ENCODE measurements at places on chromosomes 4 and X.

DNA sequence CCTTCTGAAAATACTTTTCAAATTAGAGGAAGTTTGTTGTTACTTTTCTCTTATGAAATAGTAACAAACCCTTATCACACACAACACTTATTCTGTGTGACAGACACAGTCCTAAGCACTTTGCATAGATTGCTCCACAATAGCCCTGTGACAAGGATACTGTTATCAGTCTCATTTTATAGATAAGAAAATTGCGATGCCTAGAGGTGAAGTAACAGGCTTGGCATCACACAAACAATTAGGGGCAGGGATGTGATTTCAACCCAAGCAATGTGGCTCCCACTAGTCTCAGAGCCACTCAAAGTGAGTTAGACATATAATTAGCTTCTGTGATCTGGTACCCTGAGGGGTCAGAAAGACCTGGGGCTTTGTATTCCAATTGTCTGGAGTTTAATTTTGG lies 339.9 kb downstream of the FBXO8 start:
- DNase-seq = no peak

GRCh38 chrX:15499976-15500375 lies 631 bp upstream of the BMX start:
- no peak for DNase-seq

GRCh38 chrX:135557344-135557743 lies 36.9 kb downstream of the INTS6L start:
- no peak for DNase-seq

DNA sequence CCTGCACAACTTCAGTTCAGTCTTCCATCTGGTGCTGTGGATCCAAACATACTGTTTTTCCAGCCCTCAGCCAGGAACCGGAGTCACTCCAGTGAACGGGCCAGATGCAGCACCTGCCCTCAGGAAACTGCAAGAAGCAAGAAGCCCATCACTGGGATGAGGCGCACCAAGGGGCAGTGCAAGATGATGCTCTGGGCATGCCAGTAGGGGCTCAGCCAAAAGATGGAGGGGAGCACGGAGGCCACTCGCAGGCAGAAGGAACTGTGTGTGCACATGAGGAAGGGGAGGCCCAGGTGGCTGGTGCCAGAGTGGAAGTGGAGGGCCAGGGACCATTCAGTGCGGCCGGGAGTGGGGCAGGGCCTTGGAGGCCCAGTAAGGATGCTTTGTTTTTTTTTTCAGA lies 161.7 kb upstream of the MAMLD1 start:
- DNase-seq = no peak

DNA sequence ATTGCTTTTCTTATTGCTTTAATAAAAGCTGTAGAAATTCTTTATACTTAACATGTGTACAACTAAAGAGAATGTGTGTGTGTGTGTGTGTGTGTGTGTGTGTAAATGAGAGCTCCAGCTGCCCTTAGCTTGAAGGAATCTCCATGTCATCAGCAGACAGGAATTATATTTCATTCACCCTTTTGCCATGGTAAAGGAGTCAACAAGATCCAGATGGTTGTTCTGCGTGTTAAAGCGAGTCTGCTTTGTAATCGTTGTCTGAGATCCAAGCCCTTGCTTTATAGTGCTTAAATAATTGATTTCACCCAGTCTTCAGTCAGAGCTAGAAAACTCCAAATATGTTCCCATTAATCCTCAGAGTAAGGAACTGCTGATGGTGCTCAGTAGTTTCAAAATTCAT lies 285.5 kb downstream of the PDGFC start:
- DNase-seq = no peak

GRCh38 chr4:86657910-86658309 lies 63.8 kb downstream of the PTPN13 start:
- no peak for DNase-seq

DNA sequence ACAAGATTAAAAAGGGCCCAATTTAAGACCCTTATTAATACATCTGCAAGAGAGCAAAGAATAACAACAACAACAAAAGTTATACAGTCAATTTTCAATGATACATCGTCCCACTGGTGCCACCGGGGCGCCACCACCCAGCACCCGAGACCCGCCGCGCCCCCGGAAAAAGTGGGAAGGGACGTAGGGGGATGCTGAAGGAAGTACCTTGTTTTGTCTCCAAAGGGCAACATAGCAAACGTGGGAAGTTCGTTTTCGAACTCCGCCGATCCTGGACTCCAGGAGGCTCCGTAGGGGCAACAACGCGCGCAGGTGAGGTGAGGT lies 1.7 kb downstream of the PDE5A start:
- DNase-seq = no peak

- DNase-seq = no peak
Measured at GRCh38 chr4:103018391-103019307, 856 bp downstream of the SLC9B1 start.

Measured in sciatic nerve (tissue), 2 donors.